Aorta (tissue), 5 donors: ENCODE measurements at places on chromosomes 4 and X. TPM values are rescaled to one million over a fixed set of nuclear protein-coding genes. Genes with fewer than 3 reads are reported as not detected.

DNA sequence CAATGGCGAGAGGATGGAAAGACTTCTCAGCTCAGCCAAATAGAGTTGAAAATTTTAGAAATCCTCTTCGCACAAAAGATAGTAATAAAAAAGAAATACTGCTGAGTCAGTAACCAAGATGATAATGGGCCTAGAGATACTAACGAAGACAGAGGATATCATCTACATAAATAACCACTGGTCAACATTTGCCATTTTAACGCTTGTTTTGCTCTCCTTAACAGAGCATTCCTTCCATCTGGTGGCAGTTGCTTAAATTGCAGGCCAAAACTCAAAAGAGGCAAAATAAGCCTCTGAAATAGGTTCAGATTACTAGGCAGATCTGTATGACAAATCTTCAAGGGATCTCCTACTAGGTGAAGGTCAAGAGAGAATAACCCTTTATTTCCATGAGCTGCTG is 51.7 kb upstream of the MCF2 start:
- no peak for DNase-seq

Gene CPZ
- 3.8 TPM for total RNA-seq

Gene HS3ST1
- total RNA-seq: 4.2 TPM

Gene FGF16
- 4.6 TPM for total RNA-seq
